ENCODE measurements at places on chromosomes 13 and 19. TPM values are rescaled to one million over a fixed set of nuclear protein-coding genes. Genes with fewer than 3 reads are reported as not detected.

CEACAM4 gene
- total RNA-seq: not detected

PCDH17 gene
- total RNA-seq: 0.01 TPM

CFAP97D2 gene
- not detected for total RNA-seq

S1PR2 gene
- 1.4 TPM for total RNA-seq

SPACA4 gene
- total RNA-seq: not detected

Data from A549 treated with CpdA at 1 μM for 4 hours (cell line).